ENCODE measurements at places on chromosomes 6 and 20. TPM values are rescaled to one million over a fixed set of nuclear protein-coding genes. Genes with fewer than 3 reads are reported as not detected.
A peak's percentile ranks its signal among the peaks of the same experiment; 100 is the strongest.

Gene ULBP2
- 0.23 TPM for total RNA-seq

- no peak for DNase-seq
Observed at GRCh38 chr6:133757335-133757734, 131.6 kb upstream of the TCF21 start.

Gene SIRPB2
- total RNA-seq = not detected

DNA sequence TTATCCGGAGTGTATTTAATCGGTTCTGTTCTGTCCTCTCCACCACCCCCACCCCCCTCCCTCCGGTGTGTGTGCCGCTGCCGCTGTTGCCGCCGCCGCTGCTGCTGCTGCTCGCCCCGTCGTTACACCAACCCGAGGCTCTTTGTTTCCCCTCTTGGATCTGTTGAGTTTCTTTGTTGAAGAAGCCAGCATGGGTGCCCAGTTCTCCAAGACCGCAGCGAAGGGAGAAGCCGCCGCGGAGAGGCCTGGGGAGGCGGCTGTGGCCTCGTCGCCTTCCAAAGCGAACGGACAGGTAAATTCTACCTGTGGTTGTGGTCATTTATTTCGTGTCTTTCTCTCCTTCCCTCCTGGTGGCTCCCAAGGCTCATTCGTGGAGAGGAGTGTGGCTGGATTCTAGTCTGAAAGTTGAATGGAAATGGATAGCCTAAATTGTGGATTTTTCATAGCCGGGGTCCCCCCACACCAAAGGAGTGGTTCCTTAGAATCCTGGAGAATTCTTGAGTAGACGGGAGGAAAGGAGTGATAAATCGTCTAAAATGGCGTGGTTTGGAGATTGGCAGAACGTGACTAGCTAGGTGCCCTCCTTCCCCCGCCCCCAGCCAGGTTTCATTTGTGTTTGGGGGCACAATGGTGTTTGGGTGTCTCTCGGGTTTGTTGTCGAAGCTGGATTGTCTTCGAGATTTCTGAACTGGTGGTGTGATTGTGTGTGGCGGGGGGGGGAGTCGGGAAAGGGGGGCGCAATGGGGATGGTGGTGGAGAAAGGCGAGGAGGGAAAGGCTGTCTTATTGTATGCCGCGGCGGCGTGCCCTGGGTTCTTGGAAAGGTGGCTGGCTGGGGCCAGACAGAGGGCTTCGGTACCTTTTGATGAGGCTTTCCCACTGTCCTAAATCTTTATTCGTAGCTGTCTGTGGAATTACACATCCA is 673 bp downstream of the MARCKS start:
- DNase-seq = no peak

Gene DEFB127
- not detected for total RNA-seq

Gene PCMT1
- total RNA-seq = 44.4 TPM

DNA sequence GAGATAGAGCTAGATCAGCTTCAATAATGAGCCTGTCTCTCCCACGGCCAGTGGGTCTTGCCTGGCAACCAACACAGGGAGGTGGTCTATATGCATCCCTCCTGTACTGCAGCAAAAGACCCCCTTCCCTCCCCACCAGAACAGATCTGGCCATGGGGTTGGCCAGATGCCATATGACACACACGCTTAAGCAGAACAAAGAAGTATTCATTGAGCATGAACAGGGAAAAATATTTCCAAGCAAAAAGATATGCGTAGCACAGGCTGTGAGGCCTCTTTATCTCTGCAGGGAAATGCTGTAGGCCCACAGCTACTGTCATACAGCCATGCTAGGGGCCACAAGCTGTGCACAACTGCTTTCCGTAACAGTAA is 73.4 kb upstream of the NRSN1 start:
- DNase-seq = no peak

- no peak for DNase-seq
Observed at GRCh38 chr6:133248241-133249001, 7.3 kb downstream of the EYA4 start.

GRCh38 chr20:50980071-50980681 is 21.6 kb downstream of the MOCS3 start:
- DNase-seq = no peak

GRCh38 chr6:81614292-81614691 is 138.2 kb downstream of the TENT5A start:
- no peak for DNase-seq

GRCh38 chr6:129478379-129478778 is 231.6 kb downstream of the ARHGAP18 start:
- DNase-seq = no peak

- no peak for DNase-seq
Observed at GRCh38 chr20:39660965-39661364, 698.8 kb downstream of the DHX35 start.

Gene TRIM10
- total RNA-seq = not detected

GRCh38 chr20:6954219-6954618 is 186.7 kb downstream of the BMP2 start:
- no peak for DNase-seq

Gene MYLK4
- 0.89 TPM for total RNA-seq

Gene MICA
- total RNA-seq = 15.5 TPM

GRCh38 chr6:19137505-19137904 is 699.7 kb upstream of the ID4 start:
- DNase-seq = no peak

DNA sequence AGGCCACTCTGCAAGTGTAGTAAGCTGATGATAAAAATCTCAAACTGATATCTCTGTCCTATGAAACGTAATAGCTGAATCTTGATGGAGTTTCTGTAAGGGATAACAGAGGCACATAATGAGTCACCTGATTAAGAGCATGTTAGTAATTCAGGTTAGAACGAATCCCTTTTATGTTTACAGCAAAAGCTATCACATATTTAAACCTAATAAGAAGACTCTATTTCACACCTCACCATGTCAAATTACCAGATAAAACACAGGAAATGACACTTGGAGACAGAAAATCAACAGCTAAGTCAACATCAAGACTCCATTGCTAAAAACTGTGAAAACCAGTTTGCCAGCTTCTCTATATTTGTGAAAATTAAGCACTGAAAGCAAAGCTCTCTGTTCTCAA is 11.8 kb downstream of the CST7 start:
- no peak for DNase-seq

DNA sequence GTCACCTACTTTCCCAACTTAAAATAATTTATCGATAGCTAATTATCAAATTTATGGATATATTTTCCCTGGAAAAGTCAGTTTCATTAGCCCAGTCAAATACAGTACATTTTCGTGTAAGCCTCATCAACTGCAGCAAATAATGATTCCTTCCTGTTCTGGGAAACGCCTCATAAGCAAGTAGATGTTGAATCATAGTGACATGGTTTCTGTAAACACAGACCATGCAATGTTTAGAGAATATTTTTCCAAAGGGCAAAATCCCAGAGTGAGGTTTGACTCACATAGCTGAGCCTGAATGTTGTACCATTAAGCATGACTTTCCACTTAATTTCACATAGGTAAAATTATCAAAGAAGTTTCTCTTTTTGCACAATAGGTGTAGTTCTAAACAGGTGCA is 16.7 kb upstream of the VNN1 start:
- DNase-seq = no peak

GRCh38 chr20:57323034-57323433 is 6.6 kb upstream of the SPO11 start:
- no peak for DNase-seq

DNA sequence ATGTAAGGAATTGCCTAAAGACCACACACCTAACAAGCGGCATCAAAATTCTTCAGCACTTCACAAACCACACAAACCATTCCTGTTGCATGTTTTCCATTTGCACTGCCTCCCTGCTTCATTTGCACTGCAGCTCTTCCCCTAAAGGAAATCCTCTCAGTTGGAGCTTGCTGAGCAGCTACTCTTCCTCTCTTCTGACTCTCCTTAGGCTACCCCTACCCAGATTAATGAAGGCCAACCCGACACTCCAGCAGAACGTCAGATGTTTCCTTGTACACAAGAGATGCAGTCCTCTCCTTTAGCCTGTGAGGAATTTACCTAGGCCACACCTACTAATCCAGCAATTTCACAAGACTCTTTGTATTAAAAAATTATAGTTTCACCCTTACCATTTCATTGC is 8.1 kb downstream of the BEND6 start:
- DNase-seq = no peak

Gene CUL9
- 71.6 TPM for total RNA-seq

Gene KIF25
- 1.6 TPM for total RNA-seq

GRCh38 chr6:62640749-62641148 is 354.7 kb upstream of the KHDRBS2 start:
- no peak for DNase-seq

GRCh38 chr6:33912195-33912594 is 108.4 kb upstream of the MLN start:
- no peak for DNase-seq

DNA sequence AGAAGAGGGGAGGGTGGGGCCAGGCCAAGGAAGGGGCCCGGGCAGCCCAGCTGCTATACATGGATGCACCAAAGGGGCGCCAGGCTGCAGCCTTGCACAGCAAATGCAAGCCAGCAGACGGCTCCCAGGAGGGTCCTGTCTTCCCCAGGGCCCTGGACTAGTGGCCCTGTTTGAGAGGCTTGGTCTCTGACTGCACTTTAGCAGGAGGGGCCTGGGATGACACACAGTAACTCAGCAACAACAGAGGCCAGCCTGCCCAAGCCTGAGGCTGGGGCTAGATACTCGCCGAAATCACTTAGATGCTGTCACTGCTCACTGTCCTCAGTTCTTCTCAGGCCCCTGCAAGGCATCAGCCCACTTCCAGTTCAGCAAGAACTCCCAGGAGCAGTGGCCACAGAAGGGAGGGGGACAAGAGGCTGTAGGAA is 73.5 kb downstream of the TRAM2 start:
- DNase-seq = no peak

Gene ISM1
- 5.0 TPM for total RNA-seq

GRCh38 chr6:110534731-110535492 is 58.5 kb upstream of the SLC22A16 start:
- DNase-seq = no peak

GRCh38 chr6:138107752-138108592 is 753 bp upstream of the PERP start:
- DNase-seq = no peak

Gene TRIM15
- total RNA-seq = not detected

DNA sequence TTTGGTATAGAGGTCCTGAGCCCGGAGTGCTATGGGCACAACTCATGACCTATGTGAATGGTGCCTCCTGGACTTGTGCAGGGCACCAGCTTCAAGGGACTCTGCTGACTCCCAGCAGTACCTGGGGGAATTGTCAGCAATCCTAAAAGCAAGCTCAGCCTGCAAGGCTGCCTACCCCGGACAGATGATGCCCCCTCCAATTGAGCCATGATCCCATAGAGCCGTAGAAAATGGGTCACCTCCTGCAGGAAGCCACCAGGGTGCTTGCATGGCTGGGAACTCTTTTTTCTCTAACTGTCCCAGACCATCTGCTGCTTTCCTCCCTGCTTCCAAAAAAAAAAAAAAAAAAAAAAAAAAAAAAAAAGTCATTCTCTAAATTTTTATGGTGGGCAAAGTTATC is 12.9 kb upstream of the PRND start:
- no peak for DNase-seq

DNA sequence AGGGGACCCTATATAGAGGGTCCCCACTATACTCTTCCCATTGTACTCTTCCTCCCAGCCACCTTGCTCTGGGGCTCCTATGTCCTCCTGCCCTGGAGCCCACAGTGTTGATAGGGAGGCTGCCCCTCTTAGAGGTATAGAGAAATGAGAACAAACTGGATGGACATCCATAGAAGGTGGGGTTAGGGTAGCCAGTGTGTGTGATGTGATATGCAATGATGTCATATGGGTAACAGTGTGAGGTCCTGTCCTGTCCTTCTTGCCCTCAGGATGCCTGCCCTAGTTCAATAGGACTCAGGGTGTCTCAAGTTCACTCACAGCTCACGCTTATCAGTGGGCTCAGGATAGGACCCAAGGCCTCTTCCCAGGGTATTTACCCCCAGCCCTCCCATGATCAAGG is 435 bp downstream of the PTCRA start:
- no peak for DNase-seq

DNA sequence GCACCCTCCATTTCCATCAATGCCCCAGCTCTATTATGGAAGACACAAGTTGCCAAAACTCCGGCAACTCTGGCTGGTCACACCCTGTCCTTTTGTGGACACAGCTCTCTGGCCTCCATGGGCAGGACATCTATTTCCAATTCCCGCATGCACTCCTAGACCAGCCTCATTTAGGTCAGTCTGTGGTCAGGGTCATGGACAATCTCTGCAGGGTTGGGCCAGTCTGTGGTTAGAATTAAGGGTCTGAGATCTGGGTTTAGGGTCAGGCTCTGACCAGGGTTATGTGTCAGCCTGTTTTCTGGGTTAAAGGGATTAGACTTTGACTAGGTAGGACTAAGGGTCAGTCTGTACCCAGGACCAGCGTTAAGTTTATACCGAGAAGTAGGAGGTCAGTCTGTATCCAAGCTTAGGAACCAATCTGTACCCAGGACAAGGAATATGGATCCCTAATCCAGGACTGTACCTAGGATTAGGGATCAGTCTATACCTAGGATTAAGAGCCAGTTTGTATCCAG is 82.4 kb downstream of the VEGFA start:
- no peak for DNase-seq

- peak; percentile 33 for DNase-seq
Observed at GRCh38 chr6:108260126-108260808, 573 bp downstream of the SNX3 start.

Gene RRBP1
- total RNA-seq = 211 TPM

GRCh38 chr6:5237805-5238204 is 22.9 kb downstream of the LYRM4 start:
- DNase-seq = no peak

Gene SH3BGRL2
- total RNA-seq = 24.7 TPM

Gene LBP
- not detected for total RNA-seq

Gene ITPR3
- total RNA-seq = 6.4 TPM

Gene HLA-DQA2
- total RNA-seq = not detected

DNA sequence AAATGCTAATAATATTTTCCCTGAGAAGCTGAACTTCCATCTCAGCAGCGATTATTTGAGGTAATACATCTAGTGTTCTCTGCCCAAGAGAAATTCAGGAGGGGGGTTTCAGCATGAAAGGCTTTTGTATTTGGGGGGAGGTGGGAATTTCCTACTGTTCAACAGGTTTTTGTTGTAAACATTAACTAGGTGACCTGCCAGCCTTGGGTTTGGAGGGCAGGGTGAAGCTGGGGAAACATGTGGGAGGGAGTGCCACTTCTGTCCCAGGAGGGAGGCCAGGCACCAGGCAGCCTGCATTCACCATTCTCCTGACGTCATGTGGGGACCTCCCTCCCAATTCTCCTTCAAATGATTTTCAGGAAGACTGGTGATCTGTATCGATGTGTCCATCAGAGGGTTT is 37.7 kb upstream of the PKHD1 start:
- no peak for DNase-seq

Gene ZC2HC1B
- total RNA-seq = 0.29 TPM

DNA sequence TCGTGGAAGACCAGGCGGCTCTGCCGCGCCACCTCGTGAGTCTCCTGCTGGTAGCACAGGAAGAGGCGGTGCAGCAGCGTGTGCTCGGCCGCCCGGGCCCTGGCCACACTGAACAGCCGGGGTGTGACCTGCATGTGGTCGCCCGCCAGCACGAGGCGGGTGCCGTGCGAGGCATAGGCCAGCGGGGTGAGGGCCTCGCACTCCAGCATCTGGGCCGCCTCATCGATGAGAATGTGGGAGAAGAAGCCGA is 7.0 kb downstream of the HELZ2 start:
- no peak for DNase-seq

Data from mesothelial cell of epicardium (in vitro differentiated cells).